T-cell (primary cell): ENCODE measurements at places on chromosomes 6 and 20. TPM values are rescaled to one million over a fixed set of nuclear protein-coding genes. Genes with fewer than 3 reads are reported as not detected.

Gene C20orf202
- 0.41 TPM for total RNA-seq

Gene GPR6
- total RNA-seq, result not detected

Gene MICB
- 21.7 TPM for total RNA-seq

Gene PDE7B
- total RNA-seq, result 0.70 TPM

Gene NAPB
- total RNA-seq, result 12.2 TPM

Gene PSORS1C2
- not detected for total RNA-seq

Gene FNDC11
- 1.0 TPM for total RNA-seq

Gene LTB
- 576 TPM for total RNA-seq

Gene OPRM1
- total RNA-seq, result not detected

DNA sequence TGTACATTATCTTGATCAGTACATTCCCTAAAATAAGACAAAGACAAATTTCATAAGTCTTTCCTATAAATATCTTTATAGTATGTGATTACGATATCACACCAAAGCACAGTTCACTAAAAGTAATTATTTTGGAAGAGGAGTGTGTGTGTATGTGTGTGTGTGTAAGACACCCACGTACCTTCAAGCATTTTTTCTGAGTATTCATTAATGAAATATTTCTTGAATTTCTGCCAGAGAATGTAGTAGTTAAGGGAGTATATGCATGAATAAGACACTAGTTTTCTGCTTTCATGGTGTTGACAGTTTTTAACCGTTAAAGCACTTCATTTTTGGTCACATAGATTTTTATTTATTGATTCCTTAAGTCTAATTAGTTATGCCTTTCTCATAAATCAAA is 36.8 kb downstream of the MANEA start:
- no peaks in the 10 kb centered on the region for H3K36me3 ChIP-seq
- H3K4me3 ChIP-seq, result no peak overlapping the region
- no peaks in the 10 kb centered on the region for H3K27me3 ChIP-seq
- H3K27ac ChIP-seq, result no peak overlapping the region

DNA sequence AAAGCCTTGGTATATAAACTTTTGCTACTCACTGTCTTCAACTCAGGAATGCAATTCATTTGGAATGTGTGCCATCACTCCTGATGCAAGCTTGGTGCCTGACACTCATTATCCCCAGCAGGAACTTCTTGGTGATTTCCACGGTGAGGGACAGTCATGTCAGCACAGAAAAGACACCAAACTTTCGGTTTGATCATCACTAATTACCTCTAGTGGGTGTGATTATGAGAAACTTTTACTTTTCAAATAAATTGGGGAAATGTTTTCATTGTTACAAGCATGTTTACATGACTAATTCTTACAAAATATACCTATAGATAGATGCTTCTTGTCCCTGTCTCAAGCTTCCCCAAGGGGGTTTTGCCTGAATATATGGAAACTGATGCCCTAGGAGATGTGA is 40.9 kb downstream of the RPP40 start:
- no peaks in the 10 kb centered on the region for H3K4me1 ChIP-seq
- no peak for DNase-seq
- no peak overlapping the region for H3K27ac ChIP-seq
- H3K27me3 ChIP-seq, result peaks cover 8% of the 10 kb centered on the region

DNA sequence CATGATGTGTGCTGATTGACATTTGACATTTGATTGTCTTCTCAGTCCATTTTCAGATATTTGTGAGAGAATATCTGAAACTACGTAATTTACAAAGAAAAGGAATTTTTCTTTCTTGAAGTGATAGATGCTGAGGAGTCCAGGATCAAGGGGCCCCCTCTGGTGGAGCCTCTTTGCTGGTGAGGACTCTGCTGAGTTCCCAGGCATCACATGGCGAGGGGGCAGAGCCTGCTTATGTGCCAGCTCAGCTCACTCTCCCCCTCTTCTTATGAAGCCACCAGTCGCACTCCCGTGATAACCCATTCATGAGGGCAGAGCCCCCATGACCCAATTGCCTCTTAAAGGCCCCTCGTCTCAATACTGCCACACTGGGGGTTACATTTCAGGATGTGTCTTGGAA is 91.3 kb downstream of the RPP40 start:
- DNase-seq, result no peak
- H3K36me3 ChIP-seq, result peaks cover 10% of the 10 kb centered on the region
- no peak overlapping the region for H3K4me3 ChIP-seq
- peaks cover 16% of the 10 kb centered on the region for H3K4me1 ChIP-seq
- H3K27me3 ChIP-seq, result no peaks in the 10 kb centered on the region

DNA sequence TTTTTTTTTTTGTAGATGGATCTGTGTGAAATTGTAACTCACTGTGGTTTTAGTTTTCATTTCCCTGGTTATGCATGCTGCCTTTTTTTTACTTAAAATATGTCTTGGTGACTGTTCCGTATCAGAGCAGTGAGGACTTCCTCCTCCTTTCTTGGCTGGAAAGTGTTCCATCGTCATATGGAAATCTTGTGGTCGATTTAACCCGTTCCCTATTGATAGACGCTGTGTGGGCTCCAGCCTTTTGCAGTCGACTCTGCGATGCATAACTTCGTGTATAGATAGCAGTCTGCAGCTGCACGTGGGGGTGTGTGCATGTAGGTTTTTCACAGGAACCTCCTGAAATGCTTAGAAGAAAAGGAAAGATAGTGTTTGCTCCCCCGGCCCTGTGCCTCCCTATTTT is 28.1 kb upstream of the PNPLA1 start:
- no peak overlapping the region for H3K27ac ChIP-seq
- H3K4me1 ChIP-seq, result peaks cover 4% of the 10 kb centered on the region
- H3K36me3 ChIP-seq, result no peaks in the 10 kb centered on the region
- H3K27me3 ChIP-seq, result no peaks in the 10 kb centered on the region
- no peak overlapping the region for H3K4me3 ChIP-seq
- no peak for DNase-seq

- no peaks in the 10 kb centered on the region for H3K4me1 ChIP-seq
- no peak overlapping the region for H3K27ac ChIP-seq
- H3K36me3 ChIP-seq, result peaks cover 8% of the 10 kb centered on the region
Measured at GRCh38 chr6:109743739-109744138, 52.6 kb downstream of the FIG4 start.

GRCh38 chr6:154783229-154783628 is 50.0 kb downstream of the SCAF8 start:
- DNase-seq, result no peak
- no peak overlapping the region for H3K27ac ChIP-seq
- H3K4me3 ChIP-seq, result no peak overlapping the region

DNA sequence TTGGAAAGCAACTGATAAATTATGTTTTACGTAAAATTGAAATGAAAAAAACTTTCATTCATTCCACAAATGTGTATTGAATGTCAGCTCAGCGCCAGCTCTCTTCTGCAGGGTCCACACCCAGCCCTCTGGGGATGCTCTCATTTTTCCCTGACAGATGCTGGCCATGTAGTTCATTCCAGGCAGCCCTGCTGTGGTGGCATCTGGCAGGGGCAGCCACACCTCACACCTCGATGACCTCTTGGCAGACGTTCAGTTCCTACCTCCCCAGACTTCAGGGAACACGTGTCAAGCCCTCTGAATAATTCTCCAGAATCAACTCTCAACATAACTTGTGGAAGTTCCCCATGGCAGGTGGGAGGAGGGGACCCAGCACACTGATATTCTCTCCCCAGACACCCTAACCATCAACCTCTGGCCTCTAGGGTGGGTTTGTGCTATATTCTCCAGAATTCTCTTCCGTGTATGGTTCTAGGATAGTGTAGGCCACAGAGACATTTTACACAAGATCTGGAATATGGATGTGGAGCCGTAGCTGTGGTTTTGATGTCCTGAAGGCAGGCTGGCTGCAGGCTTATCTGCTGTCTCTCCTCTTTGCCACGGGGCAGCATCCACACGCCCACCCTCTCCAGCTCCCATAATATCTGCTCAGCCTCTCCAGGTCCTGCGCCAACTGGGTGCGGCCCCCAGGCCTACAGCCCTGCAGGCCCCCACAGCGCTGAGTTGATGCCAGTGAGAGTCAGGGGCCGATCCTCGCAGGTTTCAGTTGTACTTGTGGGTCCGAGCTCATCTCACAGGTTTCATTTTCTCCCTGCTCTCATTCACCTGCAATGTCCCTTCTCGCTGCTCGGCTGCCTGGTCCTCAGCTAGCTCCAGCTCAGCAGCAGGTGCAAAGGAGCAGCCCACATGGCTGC is 175.8 kb upstream of the ARID1B start:
- no peaks in the 10 kb centered on the region for H3K36me3 ChIP-seq
- peaks cover 25% of the 10 kb centered on the region for H3K27me3 ChIP-seq
- no peak for DNase-seq
- no peak overlapping the region for H3K27ac ChIP-seq

DNA sequence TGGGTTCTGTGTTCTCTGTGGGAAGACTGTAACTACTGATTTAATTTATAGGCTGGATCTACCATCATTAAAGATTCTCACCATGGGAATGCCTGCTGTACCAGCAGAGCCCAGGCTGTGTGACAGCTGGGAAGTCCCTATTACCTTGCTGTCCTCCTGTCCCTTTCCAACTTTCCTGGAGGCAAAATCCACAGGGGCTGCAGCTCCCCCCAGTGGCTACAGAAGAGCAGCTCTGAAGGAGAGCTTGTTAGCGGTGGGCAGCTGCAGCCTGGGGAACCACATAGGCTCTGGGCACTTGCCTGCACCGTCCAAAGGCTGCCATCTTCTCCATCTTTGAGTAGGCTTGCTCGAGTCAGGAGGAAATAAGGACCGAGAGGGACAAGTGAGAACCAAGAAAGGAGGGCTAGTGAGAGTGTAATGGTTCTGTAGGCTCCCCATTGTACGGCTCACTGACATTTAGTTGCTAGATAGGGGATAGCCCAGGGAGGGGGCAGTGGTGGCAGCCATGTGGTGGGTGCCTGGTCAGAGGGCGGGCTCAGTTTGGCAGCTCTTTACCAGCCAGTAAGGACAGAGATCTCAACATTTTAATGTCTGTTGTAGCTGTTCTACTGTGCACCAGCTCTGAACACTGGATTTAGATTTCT is 155.1 kb upstream of the MLIP start:
- no peaks in the 10 kb centered on the region for H3K36me3 ChIP-seq
- no peak overlapping the region for H3K4me3 ChIP-seq
- no peak overlapping the region for H3K27ac ChIP-seq

GRCh38 chr6:149769676-149770075 is 20.1 kb downstream of the PCMT1 start:
- H3K27me3 ChIP-seq, result no peaks in the 10 kb centered on the region
- no peaks in the 10 kb centered on the region for H3K4me1 ChIP-seq
- no peak overlapping the region for H3K4me3 ChIP-seq
- H3K36me3 ChIP-seq, result peaks cover 30% of the 10 kb centered on the region
- no peak for DNase-seq

GRCh38 chr6:44787254-44787834 is 399.8 kb downstream of the CDC5L start:
- no peaks in the 10 kb centered on the region for H3K27me3 ChIP-seq
- H3K4me1 ChIP-seq, result peaks cover 14% of the 10 kb centered on the region
- no peak overlapping the region for H3K4me3 ChIP-seq
- DNase-seq, result no peak

- no peaks in the 10 kb centered on the region for H3K27me3 ChIP-seq
- no peak overlapping the region for H3K4me3 ChIP-seq
- no peak for DNase-seq
- no peak overlapping the region for H3K27ac ChIP-seq
Measured at GRCh38 chr6:108556250-108556649, 4.5 kb upstream of the FOXO3 start.

DNA sequence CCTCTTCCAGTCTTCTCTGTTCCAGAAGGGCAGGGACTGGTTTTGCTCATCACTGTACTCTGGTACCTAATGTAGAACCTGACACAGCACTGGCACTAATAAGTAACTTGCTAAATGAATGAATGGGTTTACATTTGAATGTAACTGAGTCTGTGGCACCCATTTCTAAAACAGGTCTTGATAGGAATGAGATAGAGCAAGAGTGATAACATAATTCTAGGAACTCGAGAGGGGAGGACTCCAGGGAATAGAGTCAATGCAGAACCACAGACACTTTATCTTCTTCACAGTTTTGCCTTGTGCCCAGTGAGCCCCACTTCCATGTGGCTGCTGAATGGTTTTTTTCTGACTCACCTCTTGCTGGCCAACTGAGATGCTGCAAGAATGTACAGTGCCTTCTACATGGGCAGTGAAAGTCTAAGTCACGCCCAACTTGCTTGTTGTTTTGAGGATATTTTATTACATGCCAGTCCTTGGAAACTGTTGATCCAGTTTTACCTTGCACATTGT is 61.1 kb downstream of the TBC1D7 start:
- H3K27me3 ChIP-seq, result no peaks in the 10 kb centered on the region
- no peaks in the 10 kb centered on the region for H3K36me3 ChIP-seq
- H3K4me3 ChIP-seq, result no peak overlapping the region
- no peak for DNase-seq
- H3K27ac ChIP-seq, result no peak overlapping the region
- no peaks in the 10 kb centered on the region for H3K4me1 ChIP-seq

GRCh38 chr6:28607990-28608389 is 82.3 kb downstream of the GPX5 start:
- DNase-seq, result no peak
- no peak overlapping the region for H3K4me3 ChIP-seq
- peaks cover 9% of the 10 kb centered on the region for H3K4me1 ChIP-seq
- H3K27ac ChIP-seq, result no peak overlapping the region

DNA sequence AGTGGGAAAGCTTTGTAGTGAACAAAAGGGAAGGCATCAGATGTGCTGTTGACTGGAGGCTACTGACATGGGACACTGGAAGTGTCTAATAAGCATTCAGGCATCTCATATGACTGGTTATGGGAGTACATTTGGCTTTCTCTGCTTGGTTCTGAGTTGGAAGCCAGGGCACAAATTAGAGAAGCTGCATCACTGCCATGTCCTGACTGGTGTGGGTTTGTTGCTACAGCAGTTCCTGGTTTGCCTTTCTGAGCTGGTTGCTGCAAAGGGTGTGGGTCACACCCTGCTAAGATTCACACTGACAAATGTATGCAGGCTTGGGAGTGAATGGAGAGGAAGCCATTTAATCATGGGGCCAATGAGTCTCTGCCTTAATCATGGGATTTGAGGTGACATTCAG is 36.2 kb upstream of the NANP start:
- H3K27ac ChIP-seq, result no peak overlapping the region
- no peaks in the 10 kb centered on the region for H3K4me1 ChIP-seq
- H3K4me3 ChIP-seq, result no peak overlapping the region
- no peak for DNase-seq
- no peaks in the 10 kb centered on the region for H3K27me3 ChIP-seq

DNA sequence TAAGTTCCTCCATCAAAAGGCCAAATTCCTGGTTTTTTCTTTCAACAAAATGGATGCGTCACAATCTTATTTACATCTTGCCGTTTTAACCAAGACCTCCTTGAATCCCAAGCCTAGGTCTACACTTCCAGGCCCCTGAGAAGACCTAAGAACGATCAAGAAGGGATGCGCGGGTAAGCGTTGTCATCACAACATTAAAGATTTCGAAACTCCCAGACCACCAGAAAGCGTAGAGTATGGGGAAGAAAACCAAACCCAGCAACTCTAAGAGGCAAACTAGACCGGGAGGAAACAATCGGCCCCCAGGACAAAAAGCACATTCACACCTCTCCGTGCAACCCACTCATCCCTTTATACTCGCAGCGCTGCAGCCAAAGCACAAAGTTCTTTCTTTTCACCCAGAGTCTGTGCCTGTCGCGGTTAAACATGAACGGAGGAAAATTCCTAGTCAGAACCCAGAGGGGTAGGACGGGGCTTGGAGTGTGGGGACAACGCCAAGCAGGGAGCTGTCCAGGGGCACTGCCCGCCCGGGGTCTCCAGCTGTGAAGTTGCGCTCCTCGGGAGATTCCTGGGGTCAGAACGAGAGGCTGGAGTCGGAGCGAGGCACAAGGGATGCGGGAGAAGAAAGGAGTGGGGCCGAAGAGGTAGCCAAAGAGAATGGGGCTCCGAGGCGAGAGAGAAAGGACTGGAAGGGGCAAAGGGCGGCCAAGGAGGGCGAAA is 725 bp downstream of the OSER1 start:
- H3K4me1 ChIP-seq, result peaks cover 27% of the 10 kb centered on the region
- H3K4me3 ChIP-seq, result peak overlapping the region; percentile 85
- H3K27ac ChIP-seq, result peak overlapping the region; percentile 79
- H3K27me3 ChIP-seq, result no peaks in the 10 kb centered on the region
